ENCODE measurements at places on chromosomes 3 and 15.
A peak's percentile ranks its signal among the peaks of the same experiment; 100 is the strongest.

- peak; percentile 84 for DNase-seq
Observed at GRCh38 chr3:125300416-125300815, 74.7 kb downstream of the ZNF148 start.

DNA sequence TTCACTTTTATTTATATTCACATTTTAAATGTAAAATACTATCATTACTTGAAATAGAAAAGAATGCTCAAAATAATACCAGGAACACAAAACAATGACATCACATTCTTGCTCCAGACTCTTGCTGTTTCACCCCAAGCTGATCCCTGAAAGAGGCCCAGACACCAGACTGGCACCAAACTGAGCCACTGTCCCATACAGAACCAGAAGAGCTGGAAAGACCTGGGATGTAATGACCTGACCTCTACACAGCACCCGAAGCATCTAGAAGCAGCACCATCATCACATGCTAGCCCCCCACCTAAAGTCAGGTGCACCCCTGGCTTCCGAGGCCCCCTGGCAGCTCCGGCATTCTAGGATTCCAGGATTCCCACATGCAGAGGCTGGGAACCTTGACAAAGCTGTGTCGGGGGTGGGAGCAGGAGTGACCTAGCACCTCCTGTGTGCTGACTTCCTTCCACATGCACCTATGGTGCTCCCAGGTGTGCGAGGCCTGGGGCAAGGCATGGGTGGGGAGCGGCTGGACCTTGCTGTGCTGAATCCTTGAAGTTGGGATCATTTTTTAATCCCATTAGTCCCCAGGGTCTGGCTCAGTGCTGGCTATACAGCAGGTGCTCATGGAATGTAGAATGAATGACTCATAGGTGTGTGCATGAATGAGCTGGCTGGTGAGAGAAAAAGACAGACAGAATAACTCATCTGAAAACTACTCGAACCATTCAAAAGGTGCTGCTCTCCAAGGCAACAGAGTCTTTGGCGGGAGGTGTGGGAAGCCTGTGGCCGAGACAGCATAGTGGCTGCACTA, 144.7 kb upstream of the IQSEC1 start:
- peak; percentile 10 for DNase-seq

DNA sequence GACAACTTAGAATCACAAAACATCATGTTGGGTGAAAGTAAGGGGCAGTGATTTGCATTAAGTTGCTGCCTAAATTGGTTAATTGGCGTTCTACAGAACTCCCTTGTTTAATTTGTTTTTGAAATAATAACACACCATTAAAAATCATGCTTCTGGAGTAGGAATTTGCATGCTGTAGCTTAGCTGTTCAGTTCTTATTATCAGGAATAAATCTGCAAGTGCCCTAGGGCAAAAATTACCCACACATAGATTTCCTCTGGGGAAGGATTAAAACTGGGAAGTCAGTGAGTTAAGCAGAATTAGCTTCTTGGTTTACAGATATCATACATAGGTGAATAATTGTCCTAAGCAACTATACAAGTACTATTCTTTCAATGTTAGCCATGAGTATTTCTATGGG, 381.6 kb upstream of the NAALADL2 start:
- DNase-seq: no peak

DNA sequence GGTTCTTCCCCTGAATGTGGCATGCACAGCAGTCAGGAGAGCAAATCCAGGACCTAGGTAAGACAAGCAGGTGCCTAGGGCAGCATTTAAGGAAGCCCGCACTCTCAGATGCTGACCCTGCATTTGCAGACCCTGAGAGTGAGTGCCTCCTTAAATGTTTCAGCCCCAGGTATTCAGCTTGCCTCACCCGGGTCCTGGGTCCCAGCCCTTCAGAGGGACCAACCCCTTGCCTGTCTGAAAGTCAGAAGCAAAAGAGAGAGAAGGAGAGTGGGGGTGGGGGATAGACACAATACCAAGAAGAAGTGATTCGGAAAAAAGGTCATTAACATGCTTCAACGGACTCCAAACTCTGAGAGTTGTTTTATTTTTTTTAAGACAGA, 75.0 kb downstream of the MEGF11 start:
- DNase-seq: no peak

- DNase-seq: no peak
Observed at GRCh38 chr3:121997372-121997771, 24.7 kb downstream of the ILDR1 start.

DNA sequence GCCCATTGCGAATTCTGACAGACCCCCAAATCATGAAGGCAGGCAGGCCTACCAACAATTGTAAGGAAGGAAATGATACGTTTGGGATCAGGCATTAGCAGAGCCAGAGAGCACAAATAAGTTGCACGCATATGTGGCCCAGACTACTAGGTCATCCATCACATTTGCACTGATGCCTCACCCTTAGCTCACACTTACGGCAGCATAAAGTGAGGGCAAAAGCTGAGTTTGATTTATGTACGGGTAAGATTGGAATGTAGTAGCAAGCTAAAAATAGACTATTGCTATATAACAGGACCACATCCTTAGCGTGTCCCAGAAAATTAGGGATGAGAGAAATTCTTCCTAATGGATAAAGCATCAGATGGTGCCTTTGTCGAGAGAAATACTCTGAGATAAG, 58.6 kb downstream of the QTRT2 start:
- DNase-seq: peak; percentile 84

- DNase-seq: no peak
Observed at GRCh38 chr3:195910499-195910845, 2.1 kb upstream of the TNK2 start.

DNA sequence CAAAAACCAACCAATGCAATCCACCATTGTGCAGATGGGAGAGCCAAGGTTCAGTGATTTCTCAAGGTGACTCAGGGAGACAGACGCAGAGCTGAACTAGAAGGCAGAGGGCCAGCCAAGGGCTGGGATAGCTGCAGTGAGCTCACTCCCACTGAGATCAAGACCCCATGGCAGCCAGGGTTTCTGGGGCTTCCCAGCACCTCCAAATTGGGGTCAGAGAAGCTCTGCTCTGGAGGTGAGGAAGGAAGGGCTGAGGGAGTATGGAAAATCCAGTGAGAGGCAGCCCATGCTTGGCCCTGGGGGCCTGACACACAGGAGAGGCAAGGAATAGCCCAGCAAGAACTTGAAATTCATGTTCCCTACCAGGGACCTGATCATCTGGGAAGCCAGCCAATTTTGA, 61.0 kb downstream of the ISG20 start:
- no peak for DNase-seq

DNA sequence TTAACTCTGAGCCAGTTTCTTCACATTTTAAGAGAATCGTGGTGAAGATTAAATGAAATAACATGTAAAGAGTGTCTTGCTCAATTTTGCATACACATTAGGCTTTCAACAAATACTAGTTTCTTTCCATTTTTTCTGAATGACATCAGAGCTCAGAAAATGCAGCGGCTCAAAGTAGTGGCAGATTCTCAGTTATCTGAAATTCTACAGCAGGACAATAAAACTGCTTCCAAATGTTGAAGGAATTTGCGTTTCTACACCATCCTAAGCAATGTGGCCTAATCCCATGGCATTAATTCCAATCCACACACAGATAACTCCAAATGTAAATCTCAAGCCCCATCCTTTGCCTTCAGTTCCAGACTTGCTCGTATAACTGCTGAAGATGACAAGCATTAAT, 115.8 kb downstream of the PLCH1 start:
- peak; percentile 57 for DNase-seq

DNA sequence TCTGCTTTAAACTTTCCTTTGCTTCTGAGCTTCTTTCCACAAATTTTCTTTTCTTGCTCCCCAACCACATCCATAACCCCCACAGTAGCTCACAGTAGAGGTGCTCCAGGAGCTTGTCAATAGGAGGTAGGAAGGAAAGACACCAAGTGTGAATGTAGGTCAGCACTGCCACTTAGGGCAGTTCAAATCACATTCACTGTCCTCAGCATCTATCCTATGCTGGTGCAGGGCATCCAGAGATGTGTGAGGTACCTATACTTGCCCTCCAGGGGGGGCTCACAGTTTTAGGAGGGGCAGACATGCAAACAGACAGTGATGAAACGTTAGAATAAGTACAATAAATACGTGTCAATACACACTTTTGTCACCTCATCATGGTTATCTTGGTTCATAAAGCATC, 1.5 kb upstream of the SPSB4 start:
- no peak for DNase-seq

DNA sequence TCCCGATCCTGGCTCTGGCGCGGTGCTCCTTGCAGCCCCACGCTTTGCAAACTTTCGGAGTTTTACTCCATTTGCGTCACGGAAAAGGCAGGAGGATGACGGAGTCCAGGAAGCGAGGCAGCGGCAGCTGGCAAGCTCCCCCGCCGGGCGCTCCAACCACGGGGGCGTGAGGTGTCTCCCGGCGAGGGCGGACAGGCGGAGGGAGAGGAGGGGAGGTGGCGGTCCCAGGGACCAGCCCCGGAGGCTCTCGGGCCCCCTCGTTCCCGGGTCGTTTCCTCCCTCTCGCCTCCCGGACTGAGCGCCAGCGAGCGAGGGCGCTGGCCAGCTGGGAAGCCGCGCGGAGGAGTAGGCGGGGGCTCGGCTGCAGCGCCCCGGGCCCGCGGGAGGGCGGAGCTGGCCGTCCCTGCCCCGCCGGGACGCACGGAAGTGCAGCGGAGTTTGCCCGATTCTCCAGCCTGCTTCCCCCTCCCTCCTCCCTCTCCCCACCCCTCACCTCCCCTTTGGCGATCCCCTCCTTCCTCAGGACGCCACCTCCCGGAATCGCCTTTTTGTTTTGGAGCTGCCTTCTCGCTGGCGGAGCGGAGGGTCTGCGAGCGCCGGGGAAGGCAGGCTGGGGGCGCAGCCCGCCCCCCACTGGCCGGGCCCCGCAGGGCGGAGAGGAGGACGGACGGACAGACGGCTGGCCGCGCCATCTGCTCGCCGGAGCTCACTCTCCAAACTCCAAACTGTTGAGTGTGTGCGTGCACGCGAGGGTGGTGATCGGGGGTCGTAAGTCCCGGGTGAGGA, at the start of gene SNX33:
SNX33 (plus strand) TSS at position 543 of the 786 bp plus-strand sequence. CDS start 1,191 bp downstream, outside the sequence.
- DNase-seq: peak; percentile 85

DNA sequence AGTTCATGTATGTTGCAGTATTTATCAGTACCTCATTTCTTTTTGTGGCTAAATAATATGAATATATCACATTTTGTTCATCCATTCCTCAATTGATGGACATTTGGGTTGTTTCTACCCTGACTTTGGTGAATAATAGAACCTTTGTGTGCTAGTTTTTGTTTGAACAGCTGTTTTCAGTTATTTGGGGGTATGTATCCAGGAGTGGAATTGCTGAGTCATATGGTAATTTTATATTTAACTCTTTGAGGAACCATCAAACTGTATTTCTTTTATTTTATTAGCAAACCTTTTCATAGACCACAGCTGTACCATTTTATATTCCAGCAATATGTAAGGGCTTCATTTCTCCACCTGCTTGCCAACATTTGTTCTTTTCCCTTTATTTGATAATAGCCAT, 38.4 kb upstream of the RBM5 start:
- DNase-seq: peak; percentile 83

GRCh38 chr15:97567411-97567810, 393.1 kb upstream of the ARRDC4 start:
- DNase-seq: no peak

DNA sequence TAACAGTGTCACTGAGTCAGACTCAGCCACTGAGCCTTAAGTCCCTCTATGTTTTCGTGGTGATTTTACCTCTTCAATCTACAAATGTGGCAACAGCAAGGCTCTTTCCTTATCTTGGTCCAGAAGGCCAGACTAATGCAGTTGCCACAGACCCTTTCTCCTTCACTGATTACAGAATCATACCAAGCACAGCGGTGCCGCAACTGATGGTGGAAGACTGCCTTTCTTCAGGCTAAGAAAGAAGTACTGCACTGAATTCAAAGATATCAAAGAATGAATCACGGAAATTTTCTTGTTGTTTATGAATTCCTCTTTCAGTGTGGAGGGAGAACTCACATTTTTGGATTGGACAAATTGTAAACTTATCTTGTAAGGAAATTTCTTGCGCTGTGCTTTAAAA, 18.6 kb downstream of the DCP1A start:
- no peak for DNase-seq

- no peak for DNase-seq
Observed at GRCh38 chr15:67824976-67825880, at the start of gene SKOR1. SKOR1 (plus strand) TSS chr15:67825509; CDS start chr15:67825603, 94 bp downstream.

DNA sequence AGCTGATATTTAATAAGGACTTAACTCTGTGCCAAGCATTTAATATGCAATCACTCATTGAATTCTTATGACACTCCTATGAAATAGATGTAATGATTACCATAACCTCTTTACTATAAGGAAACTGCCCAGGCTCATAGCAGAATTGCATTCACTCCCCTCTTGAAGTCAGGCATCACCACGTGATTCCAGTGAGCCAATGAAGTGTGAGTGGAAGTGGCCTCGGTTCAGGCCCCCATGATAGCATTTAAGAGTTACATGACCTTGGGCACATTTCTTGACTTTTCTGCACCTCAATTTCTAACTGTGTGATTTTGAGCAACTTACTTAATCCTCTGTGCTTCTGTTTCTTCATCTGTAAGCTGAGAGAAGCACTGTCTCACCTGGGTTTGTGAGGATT, 62.8 kb upstream of the CLDN18 start:
- no peak for DNase-seq

DNA sequence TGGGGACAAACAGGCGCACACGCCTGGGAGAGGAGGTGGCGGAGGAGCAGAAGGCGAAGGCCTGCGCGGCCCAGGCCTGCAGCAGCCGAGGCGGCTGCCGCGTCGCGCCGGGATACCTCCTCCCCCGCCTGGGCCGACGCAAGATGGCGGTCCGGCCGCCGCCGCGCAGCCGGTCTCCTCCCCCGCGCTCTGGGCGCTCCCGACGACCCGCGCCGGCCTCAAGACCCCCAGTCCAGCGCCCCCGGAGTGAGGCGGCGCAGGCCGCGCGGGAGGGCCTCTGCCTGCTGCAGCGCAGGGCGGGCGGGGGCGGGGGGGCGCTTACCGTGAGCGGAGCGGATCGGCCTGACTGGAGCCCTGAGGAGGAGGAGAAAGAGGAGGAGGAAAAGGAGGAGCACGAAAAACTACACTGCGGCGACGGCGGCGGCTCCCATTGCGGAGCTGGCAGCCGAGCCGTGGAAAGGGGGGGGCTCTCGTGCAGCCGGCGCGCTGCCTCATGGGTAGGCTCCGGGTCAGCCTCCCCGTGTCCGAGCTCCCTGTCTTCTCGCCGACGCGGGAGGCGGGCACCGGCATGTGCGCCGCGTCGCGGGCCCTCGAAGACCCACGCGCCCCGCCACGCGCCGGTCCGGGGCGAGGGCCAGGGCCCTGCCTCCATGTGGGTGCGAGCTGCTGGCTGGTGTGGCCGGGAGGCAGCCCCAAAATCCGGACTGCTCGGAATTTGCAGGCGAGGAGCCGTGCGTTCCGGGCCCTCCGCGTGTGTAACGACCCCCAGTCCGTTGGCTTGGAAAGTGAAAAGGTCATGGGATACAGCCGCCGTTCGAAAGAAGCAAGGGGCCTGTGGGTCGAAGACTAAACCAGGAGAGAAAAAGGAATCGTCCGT, at the start of gene ZNF280D:
ZNF280D (minus strand) TSS at position 374 of the 877 bp plus-strand sequence. CDS start 26,400 bp downstream, outside the sequence.
- DNase-seq: peak; percentile 94

Measured in fibroblast of skin of abdomen (primary cell).